ENCODE measurements at places on chromosomes 5 and 9. TPM values are rescaled to one million over a fixed set of nuclear protein-coding genes. Genes with fewer than 3 reads are reported as not detected.

DNA sequence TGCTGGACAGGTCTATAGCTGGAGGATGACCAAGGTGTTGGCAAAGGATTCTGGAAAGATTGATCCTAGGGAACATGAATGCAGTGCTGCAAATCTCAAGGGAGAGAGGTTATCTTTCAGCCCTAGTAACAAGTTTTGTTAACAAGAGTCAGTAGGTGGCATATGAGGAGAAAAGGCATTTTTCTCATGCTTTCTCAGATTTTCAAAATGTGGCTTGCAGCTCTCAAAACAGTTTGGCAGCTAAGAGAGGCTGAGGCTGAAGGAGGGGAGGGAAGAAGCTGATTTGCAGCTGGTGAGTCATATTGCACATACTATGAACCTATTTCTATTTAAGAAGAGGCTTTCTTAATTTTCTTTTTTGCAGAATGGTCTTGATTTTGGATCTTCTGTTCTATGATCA lies 64.3 kb upstream of the PCA3 start:
- DNase-seq, result no peak
- H3K27me3 ChIP-seq, result peaks cover 42% of the 10 kb centered on the region
- H3K4me3 ChIP-seq, result no peak overlapping the region
- no peaks in the 10 kb centered on the region for H3K36me3 ChIP-seq
- H3K27ac ChIP-seq, result no peak overlapping the region

- no peak overlapping the region for H3K27ac ChIP-seq
- peaks cover 10% of the 10 kb centered on the region for H3K4me1 ChIP-seq
- H3K36me3 ChIP-seq, result no peaks in the 10 kb centered on the region
- no peak for DNase-seq
- no peak overlapping the region for H3K4me3 ChIP-seq
- no peaks in the 10 kb centered on the region for H3K27me3 ChIP-seq
Observed at GRCh38 chr5:14355391-14355790, 212.2 kb downstream of the TRIO start.

GRCh38 chr9:116155698-116156039 lies 2.1 kb downstream of the PAPPA start:
- H3K27me3 ChIP-seq, result peaks cover 56% of the 10 kb centered on the region
- no peak overlapping the region for H3K27ac ChIP-seq
- H3K4me1 ChIP-seq, result no peaks in the 10 kb centered on the region
- DNase-seq, result no peak
- H3K4me3 ChIP-seq, result no peak overlapping the region

Gene AUH
- 19.4 TPM for total RNA-seq

- no peaks in the 10 kb centered on the region for H3K4me1 ChIP-seq
- H3K4me3 ChIP-seq, result no peak overlapping the region
- no peak for DNase-seq
- peaks cover 18% of the 10 kb centered on the region for H3K27me3 ChIP-seq
- peaks cover 27% of the 10 kb centered on the region for H3K36me3 ChIP-seq
Observed at GRCh38 chr9:38263532-38263931, 129.0 kb upstream of the ALDH1B1 start.

- H3K36me3 ChIP-seq, result no peaks in the 10 kb centered on the region
- H3K4me1 ChIP-seq, result no peaks in the 10 kb centered on the region
- H3K27me3 ChIP-seq, result peaks cover 24% of the 10 kb centered on the region
- DNase-seq, result no peak
Observed at GRCh38 chr5:136006761-136007251, 22.0 kb upstream of the TGFBI start.

- DNase-seq, result no peak
- H3K4me3 ChIP-seq, result peak overlapping the region; percentile 43
- peaks cover 90% of the 10 kb centered on the region for H3K4me1 ChIP-seq
- no peaks in the 10 kb centered on the region for H3K27me3 ChIP-seq
- H3K27ac ChIP-seq, result peak overlapping the region; percentile 83
Observed at GRCh38 chr5:132434416-132435286, 55.9 kb downstream of the IRF1 start.

DNA sequence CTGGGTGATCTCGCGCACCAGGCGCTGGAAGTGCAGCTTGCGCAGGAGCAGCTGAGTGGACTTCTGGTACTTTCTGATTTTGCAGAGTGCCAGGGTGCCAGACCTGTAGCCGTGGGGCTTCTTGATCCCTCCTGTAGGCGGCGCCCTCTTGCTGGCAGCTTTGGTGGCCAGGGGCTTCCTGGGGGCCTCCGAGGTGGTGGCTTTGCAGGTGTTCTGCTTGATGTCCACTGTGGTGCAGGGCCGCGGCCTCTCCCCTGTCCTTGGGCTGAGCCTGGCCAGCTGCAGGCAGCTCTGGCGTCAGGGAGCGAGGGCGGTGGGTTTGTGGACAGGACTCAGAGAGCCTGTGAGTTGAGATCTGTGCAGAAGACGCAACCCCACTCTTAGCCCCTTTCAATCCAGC lies 36.1 kb downstream of the TAF11L14 start:
- H3K36me3 ChIP-seq, result peaks cover 14% of the 10 kb centered on the region
- no peak overlapping the region for H3K27ac ChIP-seq
- no peak overlapping the region for H3K4me3 ChIP-seq
- DNase-seq, result no peak
- H3K4me1 ChIP-seq, result no peaks in the 10 kb centered on the region

Gene LYRM7
- total RNA-seq, result 9.8 TPM

DNA sequence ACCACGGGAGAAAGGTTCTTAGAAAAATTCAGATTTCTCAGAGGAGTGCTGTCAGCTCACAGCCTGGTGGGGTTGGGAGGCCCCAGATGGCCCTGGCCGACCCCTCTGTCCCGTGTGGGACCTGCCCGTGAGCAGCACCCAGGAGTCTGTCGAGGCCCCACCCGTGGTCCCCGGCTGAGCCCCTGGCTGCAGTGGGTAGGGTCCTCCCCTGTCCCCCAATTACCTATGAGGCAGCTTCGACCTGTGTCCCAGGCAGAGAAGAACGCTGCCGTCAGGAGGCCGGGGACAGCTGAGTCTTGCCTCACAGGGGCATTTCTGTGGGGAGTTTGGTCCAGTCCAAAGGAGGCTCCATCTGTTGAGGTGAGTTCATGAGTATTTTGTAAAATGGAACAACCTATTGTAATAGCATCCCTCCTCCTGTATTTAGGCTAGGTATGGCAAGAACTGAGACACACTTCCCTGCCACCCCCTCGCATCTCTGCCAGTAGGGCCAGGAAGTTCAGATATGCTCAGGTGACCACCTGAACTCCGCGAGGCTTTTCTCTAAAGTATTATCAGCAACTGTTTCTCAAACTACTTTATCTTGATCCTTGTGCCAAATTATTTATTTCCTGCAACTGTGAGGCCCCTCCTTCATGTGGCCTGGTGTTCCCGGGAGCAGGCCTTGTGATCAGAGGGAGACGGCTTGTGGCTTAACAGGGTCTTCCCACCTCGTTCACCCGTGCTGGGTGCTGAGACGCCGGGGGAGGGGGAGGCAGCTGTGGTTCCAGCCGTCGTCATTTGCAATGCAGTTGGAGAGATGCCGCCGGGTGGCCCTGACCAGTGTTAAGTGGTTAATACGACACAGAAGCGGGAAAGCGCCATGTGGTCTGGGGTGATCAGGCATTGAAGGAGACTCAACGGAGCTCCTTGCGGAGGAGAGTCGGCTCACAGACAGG lies 1.7 kb downstream of the AHRR start:
- no peak for DNase-seq
- H3K4me3 ChIP-seq, result peak overlapping the region; percentile 54
- H3K36me3 ChIP-seq, result no peaks in the 10 kb centered on the region
- no peak overlapping the region for H3K27ac ChIP-seq

Gene C5orf52
- total RNA-seq, result not detected

Gene PITX1
- not detected for total RNA-seq

Gene SPINK13
- not detected for total RNA-seq

DNA sequence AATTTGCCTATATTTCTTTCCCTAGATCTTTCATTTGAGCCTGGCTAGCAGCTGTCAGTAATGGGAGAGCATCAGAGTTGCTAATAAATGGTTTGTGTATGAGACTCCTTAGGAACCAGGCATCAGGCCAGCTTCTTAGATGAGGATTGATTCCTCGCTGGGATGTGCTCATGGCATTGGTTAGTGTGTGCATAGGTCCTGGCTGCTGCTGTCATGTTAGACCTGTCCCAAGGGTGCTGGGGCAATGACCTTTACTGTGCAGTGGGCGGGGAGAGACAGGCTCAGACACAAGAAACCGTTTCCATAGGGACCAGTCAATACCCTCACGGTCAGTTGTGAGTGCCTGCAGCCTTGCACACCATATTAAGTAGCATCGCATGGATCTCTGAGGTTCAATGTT lies 112.3 kb upstream of the NR3C1 start:
- no peaks in the 10 kb centered on the region for H3K4me1 ChIP-seq
- H3K27ac ChIP-seq, result no peak overlapping the region
- peaks cover 7% of the 10 kb centered on the region for H3K36me3 ChIP-seq
- H3K27me3 ChIP-seq, result no peaks in the 10 kb centered on the region
- no peak overlapping the region for H3K4me3 ChIP-seq

Gene GFI1B
- total RNA-seq, result not detected

Gene CDH9
- not detected for total RNA-seq

DNA sequence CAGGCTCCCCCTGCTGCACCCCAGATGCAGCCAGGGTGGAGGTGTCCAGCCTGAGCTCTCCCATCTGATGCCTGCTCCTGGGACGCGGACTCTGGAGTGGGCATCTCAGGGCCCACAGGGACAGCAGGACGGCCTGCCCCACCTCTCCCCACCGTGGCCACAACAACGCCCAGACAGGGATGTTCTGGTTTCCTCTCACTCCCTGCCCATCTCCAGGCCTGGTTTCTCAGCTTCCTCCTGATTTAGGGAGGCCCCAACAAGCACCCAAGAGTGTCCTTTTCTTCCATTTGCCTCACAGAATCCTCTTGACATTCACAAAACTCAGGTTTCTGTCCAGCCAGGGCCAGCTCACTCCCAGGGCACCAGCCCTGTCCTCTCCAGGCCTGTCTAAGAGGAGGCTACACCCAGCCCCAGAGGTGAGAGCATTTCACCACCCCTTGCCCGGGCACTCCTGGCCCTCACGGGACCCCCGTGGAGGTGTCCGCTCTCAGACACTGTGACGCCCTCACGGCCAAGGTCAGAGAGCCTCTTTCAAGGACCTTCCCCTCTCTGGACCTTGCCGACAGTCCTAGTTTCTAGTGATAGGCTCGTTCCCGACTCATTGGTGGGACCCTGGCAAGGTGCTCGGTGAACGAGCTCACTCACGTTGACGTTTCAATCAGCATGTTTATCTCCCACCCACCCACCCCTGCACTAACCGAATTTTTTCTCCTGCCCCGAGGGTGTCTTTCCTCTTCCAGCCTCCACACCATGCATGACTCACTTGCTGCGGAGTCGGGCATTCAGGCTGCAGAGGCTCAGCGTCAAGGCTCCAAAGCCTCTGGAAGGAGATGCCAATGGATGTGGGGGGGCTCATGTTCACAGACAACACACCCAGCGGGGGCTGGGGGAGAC lies 62.0 kb upstream of the UNC5A start:
- no peak overlapping the region for H3K4me3 ChIP-seq
- no peaks in the 10 kb centered on the region for H3K36me3 ChIP-seq
- H3K27me3 ChIP-seq, result peaks cover 38% of the 10 kb centered on the region
- H3K27ac ChIP-seq, result no peak overlapping the region

Gene PRSS3
- not detected for total RNA-seq

Gene EGR1
- total RNA-seq, result 8.5 TPM

Gene SYNPO
- 1.0 TPM for total RNA-seq

DNA sequence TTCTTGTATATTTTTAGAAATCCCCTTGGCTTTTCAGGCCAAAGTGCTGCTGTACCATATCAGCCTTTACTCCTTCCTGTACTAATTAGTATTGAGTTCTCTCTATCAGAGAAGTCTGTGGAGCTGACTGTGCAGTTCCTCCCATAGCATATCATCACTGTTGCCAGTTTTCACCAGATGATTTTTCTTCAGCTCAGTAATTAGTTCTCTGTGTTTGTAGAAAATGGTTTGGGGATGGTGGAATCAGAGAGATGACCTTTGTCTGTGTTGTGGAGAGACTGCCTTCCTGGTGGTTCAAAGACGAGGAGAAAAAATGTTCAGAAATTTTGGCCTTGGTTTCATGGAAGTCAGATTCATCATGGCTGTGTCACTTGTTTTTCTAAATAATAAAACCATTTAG lies 227.5 kb upstream of the ACTBL2 start:
- no peaks in the 10 kb centered on the region for H3K27me3 ChIP-seq
- no peak overlapping the region for H3K27ac ChIP-seq
- H3K36me3 ChIP-seq, result no peaks in the 10 kb centered on the region
- no peaks in the 10 kb centered on the region for H3K4me1 ChIP-seq
- H3K4me3 ChIP-seq, result no peak overlapping the region
- no peak for DNase-seq

DNA sequence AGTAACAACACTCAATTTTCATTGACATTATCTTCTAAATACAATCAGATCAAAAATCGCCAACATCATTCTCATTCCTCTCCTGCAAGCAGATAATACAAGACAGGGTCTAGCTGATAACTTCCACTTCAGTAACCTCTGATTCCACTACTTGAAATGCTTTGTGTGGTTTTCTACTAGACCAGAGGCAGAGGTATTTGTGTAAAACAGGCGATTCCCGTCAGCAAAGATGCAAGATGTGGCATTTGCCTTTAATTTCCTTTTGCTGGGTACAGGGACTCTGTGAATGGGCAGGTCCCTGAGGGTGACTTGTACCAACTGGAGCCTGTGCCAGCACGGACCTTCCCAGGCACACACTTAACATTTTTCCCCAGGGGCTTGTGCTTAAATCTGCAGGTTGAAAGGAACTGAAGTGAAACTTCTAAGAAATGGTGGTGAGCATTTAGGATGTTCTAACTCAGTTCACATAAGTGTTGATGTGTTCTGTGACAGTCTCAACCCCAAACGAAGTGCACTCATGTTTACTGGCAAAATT lies 625.5 kb upstream of the WWC1 start:
- no peak for DNase-seq
- H3K4me3 ChIP-seq, result no peak overlapping the region
- H3K4me1 ChIP-seq, result no peaks in the 10 kb centered on the region
- no peaks in the 10 kb centered on the region for H3K27me3 ChIP-seq

Gene DHFR
- 29.2 TPM for total RNA-seq

GRCh38 chr5:7717691-7718090 lies 133.2 kb downstream of the CFAP90 start:
- no peak for DNase-seq
- H3K4me3 ChIP-seq, result no peak overlapping the region
- no peak overlapping the region for H3K27ac ChIP-seq
- H3K36me3 ChIP-seq, result no peaks in the 10 kb centered on the region

DNA sequence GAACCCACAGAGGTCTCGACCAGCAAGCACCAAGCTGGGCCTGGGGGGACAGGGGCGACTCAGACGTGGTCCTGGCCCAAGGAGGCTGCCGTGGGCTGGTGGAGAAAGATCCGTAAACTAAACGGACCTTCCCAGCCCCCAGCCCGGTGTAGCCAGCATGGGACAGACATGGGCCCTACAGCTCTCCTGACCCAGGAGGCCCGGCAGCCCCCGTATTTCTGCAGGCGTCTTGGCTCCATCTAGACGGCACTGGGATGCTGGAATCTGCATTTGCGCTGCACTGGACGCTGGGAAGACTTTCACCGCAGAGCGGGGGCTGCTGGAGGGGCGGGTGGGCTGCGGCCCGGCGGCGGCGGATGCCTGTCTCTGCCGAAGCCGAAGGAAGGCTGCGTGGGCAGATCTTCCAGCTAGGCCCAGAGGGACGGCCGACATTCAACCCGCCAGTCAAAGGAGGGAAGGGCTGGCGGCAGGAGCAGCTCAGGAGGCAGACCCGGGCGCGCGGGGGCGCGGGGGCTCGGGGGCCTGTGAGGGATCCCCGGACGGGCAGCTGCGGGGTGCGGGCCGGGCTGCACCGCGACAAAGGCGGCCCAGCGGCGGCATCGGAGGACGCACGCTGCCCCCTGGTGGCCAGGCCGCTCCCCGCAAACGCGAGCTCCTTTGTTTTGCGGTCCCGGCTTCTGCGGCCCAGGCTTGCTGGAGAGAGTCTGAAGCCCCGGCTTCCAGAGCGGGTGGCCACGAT lies 266.2 kb downstream of the NSG2 start:
- H3K4me3 ChIP-seq, result no peak overlapping the region
- H3K4me1 ChIP-seq, result peaks cover 7% of the 10 kb centered on the region
- no peak overlapping the region for H3K27ac ChIP-seq
- H3K27me3 ChIP-seq, result peaks cover 35% of the 10 kb centered on the region

Gene FBXL7
- total RNA-seq, result not detected

Gene TIMD4
- 8.6 TPM for total RNA-seq

Measured in natural killer cell treated with Interleukin-12 subunit alpha and Interleukin-12 subunit beta and Interleukin-15 and Interleukin-18, amount 100 ng/mL, for 72 hours (primary cell).